ENCODE measurements at places on chromosomes 3 and 15.

GRCh38 chr3:73729969-73730440 is 105.3 kb upstream of the PDZRN3 start:
- no peak for DNase-seq

DNA sequence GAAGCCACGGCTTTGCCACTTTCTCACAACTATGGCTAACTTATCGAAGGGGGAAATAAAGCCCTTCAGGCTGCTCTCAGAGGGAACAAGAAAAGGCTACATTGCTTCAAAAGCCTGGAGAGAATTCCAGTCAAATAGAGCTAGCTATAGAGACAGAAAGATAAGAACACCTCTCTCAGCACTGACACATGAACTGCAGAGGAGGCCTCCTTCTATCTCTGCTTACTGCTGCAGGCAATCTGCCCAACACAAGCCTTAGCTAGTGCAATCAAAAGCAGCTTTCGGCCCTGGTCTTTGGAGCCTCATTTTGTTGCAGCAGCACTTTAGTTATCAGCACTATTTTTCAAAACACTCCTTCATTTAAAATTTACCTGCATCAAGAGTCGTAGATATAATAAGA is 118.4 kb upstream of the ROBO1 start:
- no peak for DNase-seq

DNA sequence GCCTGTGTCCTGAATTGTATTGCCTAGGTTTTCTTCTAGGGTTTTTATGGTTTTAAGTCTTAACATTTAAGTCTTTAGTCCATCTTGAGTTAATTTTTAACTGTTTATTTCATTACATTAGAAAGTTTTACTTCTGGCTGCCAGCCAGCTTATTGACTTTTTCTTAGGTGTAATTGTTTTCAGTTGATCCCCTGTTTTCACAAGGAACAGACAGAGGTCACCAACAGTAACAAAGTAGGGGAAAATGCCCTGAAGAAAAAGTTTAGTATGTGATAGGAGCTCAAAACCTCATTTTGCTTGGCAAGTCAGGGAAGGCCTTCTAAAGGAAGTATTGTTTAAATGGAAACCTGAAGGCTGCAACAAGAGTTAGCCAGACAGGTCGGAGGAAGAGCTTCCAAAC is 10.4 kb downstream of the WDR48 start:
- DNase-seq = no peak

GRCh38 chr3:72092778-72093177 is 307.8 kb upstream of the PROK2 start:
- no peak for DNase-seq

- DNase-seq = no peak
Observed at GRCh38 chr15:70259028-70259424, 161.3 kb upstream of the TLE3 start.

DNA sequence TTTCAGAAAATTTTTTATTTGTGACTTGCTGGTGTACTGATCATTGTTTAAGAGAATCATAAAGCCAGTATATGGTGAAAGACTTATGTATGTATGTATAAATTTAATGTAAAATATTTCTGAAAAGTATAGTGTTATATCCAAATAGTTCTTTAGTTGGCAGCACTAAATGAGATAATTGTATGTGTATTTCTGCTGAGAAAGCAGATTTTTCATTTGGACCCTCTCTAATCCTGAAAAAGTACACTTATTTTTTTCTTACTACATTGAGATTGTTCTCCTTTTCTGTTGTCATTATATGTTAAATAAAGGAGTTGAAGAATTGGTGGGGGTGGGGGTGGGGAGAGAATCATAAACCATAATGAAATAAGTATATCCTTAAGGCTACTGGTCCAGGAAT is 324.9 kb upstream of the SUCLG2 start:
- no peak for DNase-seq

DNA sequence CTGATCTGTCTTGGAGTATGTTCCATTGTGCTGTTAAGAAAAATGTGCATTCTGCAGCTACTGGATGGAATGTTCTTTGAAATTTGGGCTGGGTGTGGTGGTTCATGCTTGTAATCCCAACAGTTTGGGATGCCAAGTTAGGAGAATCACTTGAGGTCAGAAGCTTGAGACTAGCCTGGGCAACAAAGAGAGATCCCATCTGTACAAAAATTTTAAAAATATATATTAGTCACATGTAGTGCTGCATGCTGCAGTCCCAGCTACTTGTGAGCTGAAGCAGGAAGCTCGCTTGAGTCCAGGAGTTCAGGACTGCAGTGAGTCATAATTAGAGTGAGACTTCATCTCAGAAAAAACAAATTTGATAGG is 62.8 kb upstream of the PLSCR4 start:
- DNase-seq = no peak

GRCh38 chr3:32508711-32509110 is 6.1 kb upstream of the CMTM6 start:
- DNase-seq = no peak

DNA sequence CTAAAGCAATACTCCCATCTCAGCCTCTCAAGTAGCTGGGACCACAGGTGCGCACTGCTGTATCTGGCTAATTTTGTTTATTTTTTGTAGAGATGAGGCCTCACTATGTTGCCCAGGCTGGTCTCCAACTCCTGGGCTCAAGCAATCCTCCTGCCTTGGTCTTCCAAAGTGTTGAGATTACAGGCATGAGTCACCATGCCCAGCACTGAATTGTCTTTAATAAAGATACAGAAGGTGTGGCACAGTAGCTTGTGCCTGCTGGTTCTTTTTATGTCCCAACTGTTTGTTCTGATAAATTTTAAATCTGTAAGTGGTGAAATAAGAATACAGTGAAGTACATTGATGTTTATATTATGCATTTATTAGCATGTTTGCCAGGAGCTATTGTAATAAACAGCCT is 20.6 kb upstream of the TRAK1 start:
- DNase-seq = no peak

GRCh38 chr15:69973102-69973714 is 124.5 kb downstream of the TLE3 start:
- DNase-seq = no peak

DNA sequence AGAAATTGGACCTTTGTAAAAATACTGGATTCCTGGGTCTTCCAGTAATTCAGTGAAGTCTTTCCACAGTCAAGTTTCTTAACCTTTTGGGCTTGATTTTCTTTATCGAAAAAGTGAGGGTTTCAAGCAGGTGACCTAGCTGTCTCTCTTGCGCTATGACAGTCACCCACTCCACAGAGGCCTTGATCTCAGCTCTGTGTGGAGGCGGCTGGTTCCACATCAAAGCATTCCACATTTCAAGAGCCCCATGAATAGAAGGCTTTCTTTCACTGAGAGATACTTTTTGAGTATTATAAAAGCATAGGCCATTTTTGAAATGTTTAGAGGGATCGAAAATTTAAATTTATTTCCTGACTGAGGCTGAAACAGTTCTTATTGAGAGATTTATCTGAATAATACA is 43.9 kb downstream of the GABRA5 start:
- no peak for DNase-seq

- no peak for DNase-seq
Observed at GRCh38 chr3:134008630-134009156, 21.0 kb downstream of the SLCO2A1 start.

GRCh38 chr15:65414841-65415621 is 7.7 kb downstream of the IGDCC4 start:
- DNase-seq = no peak

GRCh38 chr15:39920510-39921273 is 626 bp upstream of the GPR176 start:
- no peak for DNase-seq

GRCh38 chr3:72163809-72164634 is 379.1 kb upstream of the PROK2 start:
- no peak for DNase-seq

DNA sequence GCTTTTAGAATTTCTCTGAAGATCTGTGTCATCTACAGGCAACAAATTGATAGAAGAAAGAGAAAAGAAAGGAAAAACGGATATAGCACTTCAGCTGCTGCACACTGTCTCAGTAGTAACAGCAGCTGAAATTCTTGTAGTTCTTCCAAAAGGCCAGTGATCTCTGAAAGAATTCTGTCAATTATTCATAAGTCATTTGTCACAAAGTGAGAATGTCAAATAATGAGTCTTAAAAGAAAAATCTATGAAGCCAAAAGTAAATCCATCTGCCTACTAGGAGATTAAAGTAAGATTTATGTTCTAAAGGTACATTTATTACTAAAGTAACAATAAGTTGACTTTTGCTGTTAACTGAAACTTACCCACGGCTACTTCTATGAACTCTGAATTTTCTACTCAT is 24.6 kb downstream of the IFT80 start:
- DNase-seq = no peak

DNA sequence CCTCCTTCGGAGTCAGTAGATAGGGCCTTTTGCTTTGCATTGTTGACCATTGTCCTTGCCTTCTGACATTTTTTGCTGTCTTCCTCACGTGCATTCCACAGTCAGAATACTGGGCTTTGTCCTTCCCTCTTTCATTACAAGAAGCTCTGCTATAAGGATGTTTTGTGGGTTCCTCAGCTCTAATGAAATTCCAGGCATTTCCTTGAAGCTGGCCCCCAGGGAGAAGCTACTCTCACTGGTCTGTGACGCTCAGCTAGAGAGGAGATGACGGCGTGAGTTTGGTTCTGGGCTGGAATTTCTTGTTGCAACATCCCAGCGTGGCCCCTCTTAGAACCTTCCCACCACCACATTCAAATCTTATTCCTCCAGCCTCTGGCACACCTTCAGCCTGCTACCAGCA is 210.2 kb downstream of the TJP1 start:
- DNase-seq = no peak

DNA sequence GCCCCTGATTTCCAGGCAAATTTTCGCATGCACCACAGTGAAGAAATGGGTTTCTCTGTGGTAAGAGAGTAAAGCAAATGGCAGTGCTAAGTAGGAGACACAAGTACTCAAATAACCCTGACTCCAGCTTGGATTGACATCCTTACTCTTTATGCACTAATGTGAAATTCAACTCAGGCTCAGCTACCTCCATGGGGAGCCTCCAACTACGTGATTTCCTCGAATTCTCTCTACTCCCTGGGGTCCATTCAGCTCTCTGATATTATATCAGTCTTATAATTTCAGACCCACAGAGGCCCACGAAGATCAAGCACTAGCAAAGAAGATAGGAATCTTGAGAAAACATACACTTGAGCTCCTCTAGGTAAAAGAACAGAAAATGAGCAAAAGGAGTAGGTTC is 407.6 kb upstream of the CCDC54 start:
- no peak for DNase-seq

DNA sequence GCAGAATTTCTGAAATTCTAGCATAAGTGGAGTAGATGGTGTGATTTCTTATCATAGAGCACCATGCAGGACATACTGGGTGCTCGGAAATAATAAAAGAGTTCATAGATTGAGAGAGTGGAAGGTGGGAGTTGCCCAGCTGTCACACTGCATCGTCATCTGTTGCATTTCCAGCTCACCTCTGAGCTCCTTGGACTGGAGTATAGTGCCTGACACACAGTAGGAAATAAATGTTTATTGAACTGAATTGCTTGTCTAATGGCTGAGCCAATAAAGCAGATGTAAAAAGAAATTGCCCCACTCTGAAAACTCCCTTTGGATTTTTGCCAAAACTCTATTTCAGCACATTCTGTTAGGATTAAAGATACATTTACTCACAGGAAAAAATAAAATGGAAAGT is 108.9 kb upstream of the UBE2E1 start:
- DNase-seq = no peak

DNA sequence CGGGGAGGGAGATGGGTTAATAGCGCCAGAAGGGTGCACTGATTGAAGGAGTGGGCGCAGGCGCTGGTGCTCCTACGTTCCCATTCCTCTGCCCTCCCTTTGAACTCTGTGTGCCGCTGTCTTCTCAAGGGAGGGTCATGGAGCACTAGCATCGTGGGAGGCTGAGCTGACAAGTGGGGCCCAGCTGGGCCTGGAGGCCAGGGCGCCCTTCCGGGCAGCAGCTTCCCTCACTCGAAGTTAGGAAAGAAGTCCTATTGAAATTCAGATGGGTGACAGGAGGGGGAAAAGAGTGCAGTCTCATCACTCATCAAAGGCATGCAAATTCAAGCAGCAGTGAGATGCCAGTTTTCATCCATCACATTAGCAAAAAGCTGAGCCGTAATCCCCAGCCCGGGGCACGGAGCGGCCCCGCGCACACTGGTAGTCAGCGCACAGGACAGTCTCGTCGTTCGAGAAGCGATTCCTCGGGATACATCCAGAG is 128.2 kb downstream of the LRRK1 start:
- DNase-seq = no peak

DNA sequence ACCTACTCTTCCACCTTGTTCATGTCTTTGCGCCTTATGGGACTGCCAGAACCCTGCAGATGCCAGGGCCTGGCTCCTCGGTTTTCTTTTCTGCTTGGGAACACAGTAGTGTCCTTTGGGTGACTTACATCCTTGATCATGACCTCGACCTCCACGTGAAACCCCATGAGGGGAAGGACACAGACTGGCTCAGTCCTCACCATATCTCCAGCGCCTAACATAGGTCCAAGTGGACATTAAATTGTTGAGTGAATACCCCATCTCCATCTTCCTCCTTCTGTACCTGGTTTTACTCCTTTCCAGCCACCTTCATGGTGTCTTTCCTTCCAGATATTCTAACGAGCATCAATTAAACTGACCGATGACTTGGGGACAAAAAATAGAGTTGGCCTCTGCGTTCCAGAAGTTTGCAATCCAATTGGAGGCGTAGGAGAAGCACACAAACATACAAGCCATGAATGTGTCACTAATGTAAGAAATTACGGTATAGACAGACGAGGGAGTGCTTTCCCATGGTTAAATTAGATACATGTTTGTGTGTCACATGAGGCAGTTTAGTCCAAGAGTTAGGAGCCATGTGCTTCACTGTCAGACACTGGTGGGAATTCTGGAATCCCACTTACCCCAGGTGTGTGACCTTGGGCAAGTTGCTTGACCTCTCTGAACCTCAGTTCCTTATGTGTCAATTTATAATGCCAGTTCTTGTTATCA is 907 bp upstream of the HERC1 start:
- no peak for DNase-seq

GRCh38 chr3:62374341-62375218 is 1.2 kb upstream of the FEZF2 start:
- no peak for DNase-seq

- DNase-seq = no peak
Observed at GRCh38 chr15:78715930-78716329, 74.9 kb upstream of the CHRNB4 start.

DNA sequence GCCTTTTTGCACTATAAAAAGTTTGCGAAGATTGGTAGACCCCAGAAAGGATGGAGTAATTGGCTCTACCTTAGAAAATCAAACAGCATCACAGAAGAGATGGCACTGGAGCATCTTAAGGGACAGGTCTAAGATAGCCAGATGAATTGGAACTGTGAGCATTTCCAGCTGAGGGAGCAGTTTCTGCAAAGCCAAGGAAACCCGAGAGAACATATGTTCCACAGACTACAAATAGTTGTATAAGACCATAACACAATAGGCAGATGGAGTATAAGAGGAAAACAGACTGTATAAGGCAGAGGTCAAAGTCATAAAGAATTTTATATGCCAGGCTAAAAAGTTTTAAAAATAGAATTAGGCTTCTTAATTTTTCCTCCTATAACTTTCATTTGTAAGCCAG is 46.0 kb downstream of the TSC22D2 start:
- DNase-seq = no peak

- no peak for DNase-seq
Observed at GRCh38 chr3:109091846-109092245, 26.1 kb downstream of the MORC1 start.

All from cortex of kidney (tissue), 1 donor.